ENCODE measurements at places on chromosomes 16 and 17.
A peak's percentile ranks its signal among the peaks of the same experiment; 100 is the strongest.

DNA sequence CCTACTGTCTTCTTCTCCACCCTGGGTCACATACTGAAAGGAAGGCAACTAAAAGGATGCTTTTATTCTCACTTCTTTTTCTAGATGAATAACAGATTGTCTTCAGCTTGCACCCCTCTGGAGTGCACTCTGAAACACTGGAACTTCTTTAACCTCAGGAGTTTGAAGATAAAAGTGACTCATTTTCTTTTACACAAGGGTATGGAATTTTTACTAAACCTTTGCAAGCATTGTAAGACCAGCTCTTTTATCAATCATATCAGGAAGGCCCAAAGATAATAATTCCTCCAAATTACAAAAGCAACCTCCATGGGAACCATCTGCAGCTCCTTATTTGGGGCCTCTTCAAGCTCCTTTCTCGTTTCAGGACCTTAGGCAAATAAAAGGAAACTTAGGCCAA, 193.5 kb upstream of the KIF2B start:
- DNase-seq = no peak

GRCh38 chr17:44909681-44910144, 5.6 kb downstream of the GFAP start:
- DNase-seq = no peak

DNA sequence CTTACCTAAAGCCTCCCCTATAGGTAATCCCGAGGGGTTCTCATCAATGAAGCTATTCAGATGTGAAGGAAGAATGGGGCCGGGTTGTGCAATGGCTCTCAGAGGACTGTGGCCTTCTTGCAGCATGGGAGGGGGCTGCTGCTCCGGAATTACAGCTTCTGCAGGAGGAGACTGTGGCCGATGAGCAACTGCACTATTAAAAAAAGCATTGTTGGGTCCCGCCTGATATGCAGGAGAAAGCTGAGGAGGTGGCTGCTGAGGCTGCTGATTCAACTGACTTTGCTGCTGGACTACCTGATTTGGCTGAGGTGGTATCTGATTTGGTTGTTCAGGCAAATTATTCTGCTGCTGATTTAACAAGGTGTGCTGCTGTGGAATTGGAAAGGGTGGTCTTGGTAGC, 64.8 kb downstream of the CACNG1 start:
- DNase-seq = peak; percentile 28

GRCh38 chr17:36461330-36462110, 25.0 kb upstream of the ZNHIT3 start:
- DNase-seq = no peak

- peak; percentile 46 for DNase-seq
Measured at GRCh38 chr17:19958023-19958422, 19.6 kb downstream of the AKAP10 start.

GRCh38 chr16:53502331-53503269, at the start of gene AKTIP:
TSS of gene AKTIP (minus strand) at chr16:53503209. CDS start at chr16:53500259, 2,950 bp downstream.
- no peak for DNase-seq

DNA sequence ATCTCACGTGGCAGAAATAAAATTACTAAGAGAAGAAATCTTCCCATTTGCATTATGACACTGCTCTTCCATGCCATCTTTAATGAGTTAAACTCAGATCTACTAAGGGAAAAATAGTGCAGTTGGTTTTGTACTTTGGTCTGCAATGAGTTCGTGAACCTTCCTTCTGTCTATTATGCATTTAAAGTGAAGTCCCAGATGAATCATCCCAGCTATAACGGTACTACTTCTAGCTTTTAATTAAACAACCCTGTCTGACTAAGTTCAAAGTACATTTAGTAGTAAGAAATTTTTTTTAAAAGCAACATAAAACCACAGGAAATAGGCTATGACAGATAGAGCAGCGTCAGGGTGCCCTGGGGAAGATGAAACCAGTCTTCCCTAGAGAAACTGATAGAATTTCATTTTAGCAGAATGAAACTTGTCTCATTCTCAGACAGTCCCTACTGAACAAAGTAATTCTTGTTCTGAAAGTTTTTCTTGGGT, 1.8 kb downstream of the TMIGD1 start:
- DNase-seq = no peak

DNA sequence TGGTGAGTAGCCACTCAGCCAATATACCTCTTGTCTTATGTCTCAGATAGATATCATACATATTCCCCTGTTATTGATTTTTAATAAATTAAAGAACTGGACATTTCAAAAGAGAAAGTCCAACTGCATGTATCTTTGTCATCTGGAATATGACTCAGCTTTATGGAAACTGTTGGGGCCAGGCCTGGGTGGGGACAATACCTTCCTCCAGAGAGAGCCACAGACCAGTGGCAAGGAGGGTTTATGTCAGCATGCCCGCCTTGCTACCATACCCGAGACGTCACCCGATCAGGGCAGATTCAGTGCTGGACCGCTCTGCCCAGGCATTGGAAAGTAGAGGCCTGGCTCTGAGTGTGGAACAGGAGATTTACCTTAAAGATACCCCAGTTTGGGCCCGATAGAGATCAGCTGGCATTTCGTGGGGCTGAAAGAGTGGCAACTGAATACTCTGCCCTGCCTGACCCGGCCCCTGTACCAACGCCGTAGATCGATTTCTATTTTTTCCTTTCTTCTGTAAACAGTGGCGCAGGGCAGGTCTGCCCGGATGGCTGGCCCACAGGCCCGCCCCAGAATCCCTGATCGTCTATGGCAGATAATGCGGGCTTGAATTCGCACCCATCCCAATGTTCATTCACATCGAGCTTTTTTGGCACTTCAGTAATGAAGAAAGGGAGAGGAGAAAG, 158.6 kb downstream of the SALL1 start:
- no peak for DNase-seq

DNA sequence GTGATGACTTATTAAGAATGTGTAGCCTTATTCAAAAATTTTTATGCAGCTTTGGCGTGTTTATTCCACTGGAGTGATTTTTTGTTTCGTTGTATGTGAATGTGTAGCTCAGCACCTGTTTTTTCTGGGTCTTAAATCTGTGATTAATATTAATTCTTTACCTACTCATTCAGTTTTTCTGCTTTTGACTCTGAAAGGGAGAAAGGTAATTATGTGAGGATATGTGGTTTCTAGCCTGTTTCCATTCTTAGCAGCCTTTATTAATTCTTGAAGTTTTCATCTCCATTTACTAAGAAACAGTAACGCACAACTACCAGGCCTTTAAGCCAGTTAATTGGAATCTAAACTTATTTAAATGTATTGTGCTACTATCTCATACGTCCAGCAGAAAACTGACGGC, 7.0 kb downstream of the HEATR3 start:
- no peak for DNase-seq

- no peak for DNase-seq
Measured at GRCh38 chr17:17400070-17400469, 76.7 kb upstream of the MED9 start.

DNA sequence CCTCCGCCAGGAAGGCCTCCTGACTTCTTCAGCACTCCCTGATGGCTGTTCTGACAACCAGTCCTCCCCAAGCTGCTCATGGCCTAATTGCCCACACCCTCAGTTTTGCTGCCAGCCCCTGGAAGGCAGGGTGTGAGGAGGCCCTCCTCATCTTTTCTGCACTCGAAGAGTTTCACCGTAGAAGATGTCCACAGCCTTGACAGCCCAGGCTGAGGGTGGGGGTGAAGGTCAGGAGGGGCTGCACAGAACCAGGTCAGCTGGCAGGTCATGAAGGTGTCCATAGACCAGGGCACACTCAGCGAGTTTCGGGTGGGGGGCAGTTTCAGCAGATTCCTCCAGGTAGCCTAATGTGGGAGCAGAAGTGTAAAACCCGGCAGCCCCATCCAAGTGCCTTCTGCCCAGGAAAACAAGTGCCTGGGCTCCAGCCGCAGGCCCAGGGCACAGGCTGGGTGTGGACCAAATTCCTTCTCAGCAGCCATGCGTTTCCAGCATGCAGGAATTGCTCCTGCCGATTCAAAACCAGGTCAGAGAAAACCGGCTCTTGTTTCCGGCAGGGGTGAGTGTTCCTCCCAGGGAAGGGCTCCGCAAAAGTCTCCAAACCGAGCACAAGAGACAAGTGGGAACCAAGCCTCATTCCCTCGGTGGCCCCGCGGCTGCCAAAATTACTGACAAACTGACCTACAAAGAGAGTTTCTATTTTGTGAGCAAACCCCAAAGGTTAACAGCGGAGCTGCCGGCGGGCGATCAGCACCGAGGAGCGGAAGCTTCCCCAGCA, 228.8 kb downstream of the C16orf78 start:
- DNase-seq = no peak

GRCh38 chr16:82924075-82924854, 297.5 kb downstream of the CDH13 start:
- DNase-seq = no peak

DNA sequence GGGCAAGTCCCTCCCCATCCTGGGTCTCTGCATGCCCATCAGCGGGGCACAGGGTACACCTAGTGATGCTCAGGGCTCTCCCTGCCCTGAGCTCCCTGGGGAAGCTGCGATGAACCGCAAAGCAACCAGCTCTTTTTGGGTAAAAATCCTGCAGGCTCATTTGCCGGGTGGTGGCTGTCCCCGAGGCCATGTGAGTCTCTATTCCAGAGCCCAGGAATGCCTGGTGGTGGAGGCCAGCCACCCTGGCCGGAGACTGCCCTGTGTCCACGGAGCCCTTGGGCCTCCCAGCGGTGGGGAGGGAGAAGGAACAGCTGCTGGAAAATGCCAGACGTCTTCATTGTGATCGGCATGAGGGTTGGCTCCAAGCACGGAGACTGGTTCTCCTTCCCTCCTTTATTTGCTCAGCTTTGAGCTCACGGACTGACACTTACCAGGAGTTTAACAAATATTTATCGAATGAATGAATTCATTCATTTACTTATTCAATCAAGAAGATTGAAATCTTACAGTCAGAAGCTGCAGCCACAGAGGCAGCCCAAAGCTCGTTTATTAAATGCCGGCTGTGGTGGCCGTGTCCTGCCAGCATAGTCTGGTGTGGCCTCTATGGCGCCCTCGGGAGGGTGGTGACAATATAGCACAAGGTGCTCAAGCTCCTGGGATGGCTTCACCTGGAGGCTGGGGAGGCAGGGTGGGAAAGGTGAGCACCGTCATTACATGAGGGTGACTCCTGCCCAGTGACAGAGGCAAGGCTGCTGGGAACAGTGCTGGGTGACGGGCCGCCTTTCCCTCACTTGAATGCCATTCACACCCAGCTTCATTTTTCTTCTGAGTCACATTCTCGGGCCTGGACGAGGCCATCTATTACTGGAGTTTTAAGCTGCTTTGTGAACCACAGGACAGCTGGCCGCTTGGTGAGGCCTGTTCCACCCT, 31.1 kb upstream of the JPH3 start:
- DNase-seq = peak; percentile 63

- no peak for DNase-seq
Measured at GRCh38 chr16:71295950-71296349, 6.7 kb upstream of the CMTR2 start.

- DNase-seq = no peak
Measured at GRCh38 chr16:81469710-81470535, 25.3 kb downstream of the CMIP start.

- no peak for DNase-seq
Measured at GRCh38 chr16:12398029-12398682, 405.5 kb downstream of the CPPED1 start.

DNA sequence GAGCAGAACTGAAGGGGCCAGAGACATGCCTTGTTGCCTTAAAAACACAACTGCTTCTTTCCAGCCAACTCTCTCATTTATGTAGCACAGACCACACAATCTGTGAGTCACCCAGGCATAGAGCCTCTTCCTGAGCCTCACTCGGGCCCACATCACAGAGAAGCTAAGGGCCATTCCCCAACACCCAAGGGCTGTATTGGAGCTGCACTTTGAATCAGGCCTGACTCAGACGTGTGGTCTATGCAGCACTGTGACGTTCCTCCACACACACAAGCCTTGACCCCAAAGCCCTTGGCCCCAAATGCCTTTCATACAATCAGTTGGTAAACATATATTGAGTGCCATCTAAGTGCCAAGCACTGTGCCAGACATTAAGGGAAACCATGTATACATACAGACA, 308.9 kb upstream of the DYNLRB2 start:
- DNase-seq = no peak

GRCh38 chr17:49952912-49953497, 16.0 kb upstream of the DLX4 start:
- no peak for DNase-seq

DNA sequence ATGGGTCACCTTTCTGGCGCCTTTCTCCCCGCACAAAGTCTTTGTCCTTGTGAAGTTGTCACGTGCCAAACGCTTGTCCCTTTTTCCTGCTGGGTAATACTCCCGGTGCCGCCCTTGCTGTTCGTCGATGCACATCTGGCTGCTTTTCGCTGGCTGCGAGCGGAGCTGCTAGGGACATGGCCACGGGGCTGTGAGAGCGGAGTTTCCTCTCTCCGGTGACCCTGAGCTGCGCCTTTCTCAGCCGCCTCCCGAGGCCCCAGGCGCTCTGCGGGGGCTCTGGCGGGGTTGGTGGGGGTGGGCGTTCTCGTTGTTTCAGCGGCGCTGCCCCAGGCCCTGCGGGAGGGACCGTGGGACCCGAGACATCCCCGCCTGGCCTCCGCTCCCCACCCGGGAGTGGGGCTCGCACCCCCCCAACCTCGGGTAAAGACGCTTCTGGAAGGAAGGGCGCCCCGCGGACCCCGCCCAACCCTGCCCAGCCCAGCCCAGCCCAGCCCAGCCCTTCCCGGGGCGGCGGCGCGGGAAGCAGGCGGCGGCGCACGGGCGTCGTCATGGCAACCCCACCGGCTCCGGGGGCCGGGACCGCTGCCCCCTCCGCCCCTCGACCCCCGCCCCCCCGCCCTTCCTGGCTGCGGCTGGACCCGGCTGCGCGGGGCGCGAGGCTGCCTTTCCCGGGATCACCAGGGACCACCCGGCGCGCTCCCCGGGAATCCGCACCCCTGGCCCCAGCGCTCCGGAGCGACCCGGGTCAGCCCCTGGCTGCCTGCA, 12.3 kb downstream of the CHMP6 start:
- peak; percentile 41 for DNase-seq

GRCh38 chr17:16513873-16514272, 21.9 kb upstream of the LRRC75A start:
- DNase-seq = no peak

GRCh38 chr17:44924107-44924544, 8.8 kb upstream of the GFAP start:
- DNase-seq = no peak

DNA sequence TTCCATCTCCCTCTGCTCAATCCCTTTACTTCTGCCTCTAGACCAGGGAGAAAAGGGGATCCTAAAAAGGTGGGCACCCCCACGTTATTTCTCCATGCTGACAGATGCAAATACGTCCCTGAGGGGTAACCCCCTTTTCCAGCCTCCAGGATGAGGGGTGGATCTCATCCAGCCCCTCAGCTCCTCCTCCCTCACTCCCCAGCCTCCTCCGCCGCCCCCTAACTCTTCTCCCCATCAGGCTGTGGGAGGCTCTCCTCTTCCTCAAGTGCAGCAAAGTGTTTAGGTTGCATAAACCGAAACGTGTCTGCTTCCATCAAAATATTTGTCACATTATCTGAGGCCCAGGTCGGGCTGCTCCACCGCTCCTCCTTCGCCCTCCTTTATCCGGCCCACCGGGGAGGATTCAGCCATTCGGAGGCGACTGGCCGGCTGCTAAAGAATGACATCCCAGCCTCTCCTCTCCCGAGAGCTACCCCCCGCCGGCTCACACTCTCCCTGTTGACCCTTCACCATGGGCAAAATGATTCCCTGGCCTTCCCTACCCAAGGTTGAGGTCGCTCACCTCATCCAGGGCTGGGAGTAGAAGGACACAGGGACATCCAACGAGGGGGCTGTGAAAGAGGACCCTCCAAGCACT, 1.2 kb upstream of the C1QL1 start:
- no peak for DNase-seq

All from SK-MEL-5 (cell line).